ENCODE measurements at places on chromosomes 2 and 18.

GRCh38 chr2:198905881-198906612 is 551.7 kb downstream of the SATB2 start:
- DNase-seq: no peak

GRCh38 chr2:171999161-171999560 is 592 bp upstream of the METAP1D start:
- DNase-seq: no peak

- DNase-seq: no peak
These were observed 26.3 kb upstream of the NPC1 start for GRCh38 chr18:23612434-23613090.

- DNase-seq: no peak
These were observed 120.0 kb upstream of the THSD7B start for GRCh38 chr2:136645236-136645828.

DNA sequence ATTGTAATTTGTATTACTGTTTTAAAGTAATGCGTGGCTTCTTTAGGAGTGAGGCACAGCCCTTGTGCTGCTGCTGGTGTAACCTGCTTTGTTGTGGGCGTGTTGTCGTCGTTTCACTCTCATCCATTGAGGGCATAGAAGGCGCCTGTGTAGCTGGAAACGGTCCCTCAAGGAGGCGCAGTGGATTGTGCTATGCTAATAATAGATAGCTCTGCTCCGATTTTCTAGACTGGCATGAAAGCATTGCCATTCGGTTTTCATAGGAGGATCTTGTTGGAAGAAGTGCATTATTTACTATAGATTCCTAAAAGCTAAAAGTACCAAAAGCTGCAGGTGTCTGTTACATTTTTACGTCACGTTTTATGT is 17.9 kb downstream of the RAB12 start:
- no peak for DNase-seq

- DNase-seq: no peak
These were observed 9.9 kb downstream of the KCNIP3 start for GRCh38 chr2:95307036-95307435.

- DNase-seq: no peak
These were observed 12.7 kb upstream of the MTERF4 start for GRCh38 chr2:241114836-241115235.

- DNase-seq: no peak
These were observed 62.9 kb downstream of the PDCL3 start for GRCh38 chr2:100625717-100626116.

DNA sequence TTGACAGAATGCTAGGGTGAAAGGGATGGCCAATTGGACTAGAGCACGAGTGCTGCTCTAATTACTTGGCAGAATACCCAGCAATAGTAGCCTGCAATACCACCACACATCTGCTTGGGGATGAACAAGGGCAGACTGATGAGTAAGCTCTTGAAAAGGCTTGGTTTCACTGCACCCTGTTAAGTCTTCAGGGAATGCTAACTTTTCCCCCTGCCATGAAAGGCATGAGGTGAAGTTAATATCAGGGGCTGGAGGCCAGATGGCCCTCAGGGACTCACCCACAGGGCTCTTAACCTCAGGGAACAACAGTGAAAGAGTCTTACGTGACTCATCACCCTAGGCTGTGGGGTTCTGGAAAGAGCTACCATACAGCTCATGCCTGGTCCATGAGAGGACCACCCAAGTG is 51.7 kb upstream of the MYL1 start:
- DNase-seq: no peak

- no peak for DNase-seq
These were observed 26.0 kb downstream of the ABCB11 start for GRCh38 chr2:169005080-169005598.

- DNase-seq: no peak
These were observed 44.5 kb downstream of the ABHD3 start for GRCh38 chr18:21660078-21660477.

DNA sequence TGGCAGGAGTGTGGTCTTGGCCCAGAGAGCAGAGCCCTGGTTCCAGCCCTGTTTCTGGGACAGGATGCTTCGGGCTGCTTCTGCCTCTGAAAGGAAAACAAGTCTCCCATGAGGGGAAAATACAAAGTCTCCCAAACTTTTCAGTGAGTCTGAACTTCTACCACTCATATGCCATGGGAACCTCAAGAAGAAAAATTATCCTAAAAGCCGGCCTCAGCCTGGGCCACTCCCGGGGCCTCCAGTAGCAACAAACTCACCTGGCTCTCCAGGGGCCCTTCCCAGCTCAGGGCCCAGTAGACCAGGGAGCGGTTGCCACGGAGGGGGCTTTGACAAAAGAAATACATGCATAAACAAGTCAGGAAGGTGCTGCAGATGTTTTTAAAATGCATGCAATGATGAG is 289.2 kb upstream of the HDAC4 start:
- no peak for DNase-seq

DNA sequence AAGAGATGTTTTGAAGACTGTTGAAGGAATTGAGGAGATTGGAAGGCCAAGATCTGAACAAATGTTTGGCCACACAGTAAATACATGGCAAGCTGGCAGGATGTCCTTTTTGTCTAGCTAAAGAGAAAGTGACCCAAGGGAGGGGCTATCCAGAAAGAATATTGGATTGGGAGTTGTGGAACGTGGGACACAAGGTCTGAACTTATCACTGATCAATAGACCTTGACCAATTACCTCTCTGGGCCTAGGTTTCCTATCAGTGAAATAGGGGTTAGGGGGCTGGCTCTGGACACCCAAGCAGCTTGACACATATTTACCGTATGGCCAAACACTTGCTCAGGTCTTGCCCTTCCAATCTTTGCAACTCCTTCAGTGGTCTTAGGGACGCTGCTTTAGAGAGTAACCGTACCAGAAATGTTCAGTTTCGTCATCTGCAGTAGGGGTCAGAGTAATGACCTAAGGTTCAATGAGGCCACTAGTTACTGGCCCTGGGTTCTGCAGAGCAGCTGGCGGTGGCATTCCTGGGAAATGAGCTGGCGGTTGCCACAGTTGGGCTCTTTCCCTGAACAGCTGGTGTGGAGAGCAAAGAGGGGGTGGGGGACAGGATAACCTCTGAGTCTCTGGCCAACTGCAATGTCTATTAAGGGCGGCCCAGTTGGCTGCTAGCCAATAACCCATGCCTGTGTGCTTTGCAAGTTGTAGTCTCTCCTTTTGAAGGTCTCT is 70.1 kb upstream of the STPG4 start:
- DNase-seq: no peak

- DNase-seq: no peak
These were observed 52.7 kb downstream of the CFAP210 start for GRCh38 chr2:169641464-169641863.

DNA sequence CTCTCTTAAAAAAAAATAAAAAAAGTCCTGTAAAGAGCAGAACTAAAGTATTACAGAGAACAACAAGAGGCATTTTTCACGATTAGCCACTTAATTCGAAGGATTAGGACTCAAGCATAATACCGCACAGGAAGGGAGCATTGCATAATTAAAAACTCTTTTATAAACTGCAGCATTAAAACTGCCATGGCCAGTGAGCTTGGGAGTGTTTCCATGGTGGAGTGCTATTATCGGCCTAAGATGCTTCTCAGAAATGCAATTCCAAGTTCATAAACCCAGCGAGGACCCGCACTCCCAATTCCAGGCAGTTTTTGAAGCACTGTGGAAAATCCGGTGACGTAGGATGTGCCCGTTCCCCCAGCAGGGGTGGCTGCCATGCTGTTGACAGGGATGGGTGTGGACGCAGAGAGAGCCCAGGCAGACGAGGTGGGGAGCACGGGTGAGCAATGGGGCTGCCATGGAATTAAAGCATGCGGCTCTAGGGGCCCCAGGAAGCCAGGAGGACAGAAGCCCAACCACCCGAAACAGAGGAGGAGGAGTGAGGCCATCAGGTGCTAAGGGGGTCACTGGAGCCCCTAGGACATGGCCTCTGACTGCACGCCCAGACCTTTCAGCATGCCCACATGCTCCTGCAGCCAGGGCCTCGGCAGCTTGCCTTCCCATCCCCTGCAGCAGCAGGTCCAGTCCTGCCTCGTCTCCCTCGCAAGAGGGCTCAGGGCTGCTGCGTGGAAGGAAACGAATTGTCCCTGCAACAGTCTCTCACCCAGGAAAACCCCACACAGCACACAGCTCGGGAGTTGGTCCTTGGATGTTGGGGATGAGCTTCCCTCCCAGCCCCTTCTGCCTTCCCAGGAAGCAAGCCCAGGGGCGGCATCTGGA is 233.4 kb downstream of the NDUFA10 start:
- no peak for DNase-seq

DNA sequence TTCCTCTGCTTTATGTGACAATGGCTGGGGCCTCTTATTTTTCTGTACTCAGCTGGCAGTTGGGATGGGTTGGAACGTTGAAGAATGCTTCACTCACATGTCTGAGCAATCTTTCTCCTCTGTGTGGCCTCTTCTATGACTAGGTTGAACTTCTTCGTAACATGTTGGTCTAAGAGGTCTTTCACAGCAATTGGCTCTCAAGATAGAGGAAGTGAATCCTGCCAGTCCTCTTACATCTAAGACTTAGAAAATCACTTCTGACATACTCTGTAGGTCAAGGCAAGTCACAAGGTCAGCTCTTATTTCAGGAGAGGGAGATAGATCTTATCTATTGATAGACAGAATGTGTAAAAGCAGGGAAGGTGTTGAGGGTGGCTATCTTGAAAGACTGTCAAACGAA is 174.1 kb downstream of the NYAP2 start:
- DNase-seq: no peak

- DNase-seq: no peak
These were observed 284.2 kb upstream of the TANK start for GRCh38 chr2:160876029-160876428.

All from iPS DF 19.7 (cell line).